Sciatic nerve (tissue), 2 donors: ENCODE measurements at places on chromosomes 16 and 17. TPM values are rescaled to one million over a fixed set of nuclear protein-coding genes. Genes with fewer than 3 reads are reported as not detected.

DNA sequence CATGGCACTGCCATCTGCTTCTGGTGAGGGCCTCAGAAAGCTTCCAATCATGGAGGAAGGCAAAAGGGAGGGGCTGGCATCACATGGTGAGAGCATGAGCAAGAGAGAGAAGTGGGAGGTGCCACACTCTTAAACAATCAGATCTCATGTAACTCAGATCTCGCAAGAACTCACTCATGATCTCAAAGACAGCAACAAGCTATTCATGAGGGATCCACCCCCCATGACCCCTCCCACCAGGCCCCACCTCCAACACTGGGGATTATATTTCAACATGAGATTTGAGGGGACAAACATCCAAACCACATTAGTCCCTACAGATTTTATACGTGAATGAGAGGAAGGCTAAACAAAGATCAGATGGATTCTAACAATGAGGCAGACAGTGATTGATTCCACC, 8.9 kb upstream of the TMEM132E start:
- no peak for DNase-seq

DNA sequence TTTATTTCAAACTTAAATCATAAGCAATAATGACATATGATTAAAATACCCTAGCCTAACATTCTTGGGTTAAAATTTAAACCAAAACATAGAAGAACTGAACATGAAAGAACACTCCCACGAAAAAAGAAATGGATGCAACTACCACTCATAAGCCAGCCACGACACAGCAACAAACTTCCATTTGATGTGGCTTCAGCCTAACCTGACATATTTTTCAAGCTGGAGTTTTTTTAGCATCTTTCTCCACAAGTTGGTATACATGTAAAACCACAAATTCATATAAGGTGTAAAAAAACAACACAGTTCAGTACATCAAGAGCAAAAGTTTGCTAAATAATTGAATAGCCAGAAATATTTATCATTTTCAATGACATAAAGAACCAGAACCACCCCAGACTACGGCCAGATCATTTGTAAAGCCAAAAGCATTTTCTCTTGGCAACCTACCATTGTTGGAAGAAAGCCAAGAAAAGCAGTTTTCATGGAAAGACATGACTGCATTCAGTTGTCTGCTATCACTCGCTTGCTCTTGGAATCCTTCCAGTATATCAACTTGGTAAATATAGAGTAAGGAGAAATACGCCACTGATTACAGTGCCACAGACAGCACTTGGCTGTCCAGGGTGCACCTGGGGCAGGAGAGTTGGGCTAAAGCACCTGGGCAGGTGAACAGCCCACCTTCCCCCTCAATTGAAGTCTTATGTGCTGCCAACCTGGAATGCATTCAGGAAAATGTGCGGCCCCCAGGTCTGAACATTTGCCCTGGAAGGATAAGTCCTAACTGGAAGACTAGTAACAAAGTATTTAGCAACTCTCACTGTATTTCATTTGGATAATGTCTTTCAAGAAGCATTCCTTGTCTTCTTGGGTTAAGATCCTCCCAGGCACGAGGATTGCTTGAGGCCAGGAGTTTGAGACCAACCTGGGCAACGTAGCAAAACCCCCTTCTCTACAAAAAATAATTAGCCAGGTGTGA, 60.5 kb downstream of the CREBBP start:
- DNase-seq = no peak

HYDIN gene
- total RNA-seq = 3.4 TPM

DNA sequence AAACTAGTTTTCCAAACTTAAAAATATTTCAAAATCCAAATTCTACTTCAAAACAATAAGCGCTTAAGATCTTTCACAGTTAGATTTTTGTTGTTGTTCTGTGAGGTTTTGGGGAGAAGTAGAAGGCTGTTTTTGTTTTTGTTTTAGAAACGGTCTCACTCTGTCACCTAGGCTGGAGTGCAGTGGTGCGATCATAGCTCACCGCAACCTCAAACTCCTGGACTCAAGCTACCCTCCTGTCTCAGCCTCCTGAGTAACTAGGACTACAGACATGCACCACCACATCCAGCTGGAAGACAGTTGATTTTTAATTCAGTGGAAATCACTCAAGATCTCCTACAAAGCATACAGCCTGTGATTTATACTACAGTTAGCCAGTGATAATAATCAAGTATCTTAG, 2.7 kb downstream of the SHCBP1 start:
- DNase-seq = no peak

DNA sequence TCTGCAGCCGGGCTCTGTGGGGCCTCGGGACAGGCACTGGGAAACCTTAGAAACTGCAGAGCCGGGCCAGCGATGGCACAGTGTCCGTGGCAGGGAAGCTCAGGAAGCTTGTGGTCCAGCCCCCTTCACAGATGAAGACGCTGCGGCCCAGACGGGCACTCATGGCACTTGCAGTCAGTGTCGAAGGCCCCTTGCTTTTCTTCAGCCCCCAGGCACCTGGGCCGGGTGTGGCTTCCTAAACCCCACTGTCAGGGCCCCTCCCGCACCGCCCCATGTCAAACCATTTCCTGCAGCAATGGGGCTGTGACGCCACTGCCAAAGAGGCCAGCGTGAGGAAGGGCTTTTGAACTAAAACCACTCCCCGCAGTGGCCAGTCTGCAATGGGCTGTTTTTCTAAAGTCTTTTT, 164.0 kb downstream of the LAT start:
- no peak for DNase-seq

DNA sequence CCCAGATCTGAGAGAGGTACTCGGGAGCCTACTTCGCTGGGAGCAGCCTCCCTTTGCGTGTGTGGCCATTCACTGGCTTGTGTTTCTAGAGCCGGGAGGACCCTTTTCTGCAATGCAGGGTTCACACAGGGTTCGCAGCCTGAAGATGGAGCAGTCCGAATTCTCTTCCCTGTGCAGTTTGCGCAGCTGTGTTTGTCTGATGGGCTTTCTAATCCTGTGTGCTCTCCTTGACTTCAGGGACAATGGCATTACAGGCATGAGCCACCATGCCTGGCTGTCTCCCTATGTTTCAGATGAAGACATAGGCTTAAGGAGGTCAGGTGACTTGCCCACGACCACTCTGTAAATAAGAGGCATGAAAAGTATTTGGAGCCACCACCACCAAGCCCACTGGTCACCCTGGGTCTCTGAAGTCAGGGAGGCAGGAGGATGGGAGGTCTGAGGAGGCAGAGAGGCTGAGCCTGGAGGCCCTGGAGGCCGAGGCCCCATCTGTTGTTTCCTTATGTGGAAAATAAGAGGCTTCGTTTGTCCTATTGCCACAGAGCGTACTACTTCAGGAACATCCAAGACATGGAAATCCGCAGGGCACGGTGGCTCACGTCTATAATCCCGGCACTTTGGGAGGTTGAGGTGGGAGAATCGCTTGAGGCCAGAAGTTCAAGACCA, 5.0 kb upstream of the STH start:
- DNase-seq = no peak

DNA sequence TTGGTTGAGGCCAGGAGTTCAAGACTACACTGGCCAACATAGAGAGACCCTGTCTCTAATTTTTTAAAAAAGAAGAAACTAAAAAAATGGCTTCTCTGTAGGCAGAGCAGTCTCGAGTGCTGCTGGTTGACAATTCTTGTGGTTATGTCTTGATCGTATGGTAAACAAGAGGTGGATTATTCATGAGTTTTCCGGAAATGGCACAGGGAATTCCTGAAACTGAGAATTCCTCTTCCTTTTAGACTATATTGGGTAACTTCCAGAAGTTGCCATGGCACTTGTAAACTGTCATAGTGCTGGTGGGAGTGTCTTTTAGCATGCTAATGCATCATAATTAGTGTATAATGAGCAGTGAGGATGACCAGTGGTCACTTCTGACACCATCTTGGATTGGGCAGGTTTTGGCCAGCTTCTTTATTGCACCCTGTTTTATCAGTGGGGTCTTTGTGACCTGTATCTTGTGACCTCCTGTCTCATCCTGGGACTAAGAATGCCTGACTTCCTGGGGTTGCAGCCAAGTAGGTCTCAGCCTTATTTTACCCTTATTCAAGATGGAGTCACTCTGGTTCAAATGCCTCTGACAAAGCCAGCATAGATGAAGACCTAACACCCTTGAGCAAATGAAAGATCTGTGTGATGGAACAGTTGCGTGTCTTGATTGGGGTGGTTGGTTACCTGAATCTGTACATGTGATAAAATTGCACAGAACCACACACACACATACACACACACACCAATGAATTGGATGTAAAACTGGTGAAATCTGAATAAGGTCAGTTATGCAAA, 30.2 kb downstream of the BMERB1 start:
- no peak for DNase-seq

KRTAP4-3 gene
- not detected for total RNA-seq

SPATA22 gene
- total RNA-seq = 0.67 TPM

DNA sequence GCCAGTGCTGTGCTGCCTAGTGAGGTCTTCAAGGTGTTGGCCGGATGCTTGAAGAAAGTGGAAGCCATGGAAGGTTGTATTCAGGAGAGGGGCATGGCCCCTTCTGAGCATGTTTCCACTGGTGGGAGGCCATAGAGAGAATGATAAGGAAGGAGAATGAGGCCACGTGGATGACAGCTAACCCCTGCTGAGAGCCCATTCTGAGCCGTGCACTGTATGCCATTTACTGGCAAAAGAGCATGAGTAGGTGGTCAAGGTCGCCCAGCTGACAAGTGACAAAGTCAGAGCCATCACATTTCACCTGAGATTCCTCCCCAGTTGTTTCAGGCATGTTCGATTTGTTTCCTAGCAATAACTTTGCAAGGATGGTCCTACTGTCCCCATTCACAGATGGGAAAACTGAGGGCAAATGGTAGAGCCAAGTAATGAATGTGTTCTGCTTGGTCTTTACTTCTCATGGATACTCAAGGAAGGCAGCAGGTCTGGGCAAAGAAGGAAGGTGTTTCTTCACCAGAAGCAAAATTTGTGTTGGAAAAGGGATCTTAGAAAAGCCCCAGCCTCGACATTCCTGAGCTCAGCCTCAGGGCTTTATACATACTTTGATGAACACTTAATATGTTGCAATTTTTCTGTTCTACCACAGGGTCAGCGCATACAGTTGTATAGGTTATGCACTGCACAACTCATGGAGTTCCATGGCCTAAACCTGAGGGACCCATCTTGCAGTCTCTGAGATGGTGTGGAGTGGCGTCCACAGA, 10.5 kb upstream of the NKD1 start:
- peak; percentile 6 for DNase-seq

SLC26A11 gene
- total RNA-seq = 35.9 TPM

DNA sequence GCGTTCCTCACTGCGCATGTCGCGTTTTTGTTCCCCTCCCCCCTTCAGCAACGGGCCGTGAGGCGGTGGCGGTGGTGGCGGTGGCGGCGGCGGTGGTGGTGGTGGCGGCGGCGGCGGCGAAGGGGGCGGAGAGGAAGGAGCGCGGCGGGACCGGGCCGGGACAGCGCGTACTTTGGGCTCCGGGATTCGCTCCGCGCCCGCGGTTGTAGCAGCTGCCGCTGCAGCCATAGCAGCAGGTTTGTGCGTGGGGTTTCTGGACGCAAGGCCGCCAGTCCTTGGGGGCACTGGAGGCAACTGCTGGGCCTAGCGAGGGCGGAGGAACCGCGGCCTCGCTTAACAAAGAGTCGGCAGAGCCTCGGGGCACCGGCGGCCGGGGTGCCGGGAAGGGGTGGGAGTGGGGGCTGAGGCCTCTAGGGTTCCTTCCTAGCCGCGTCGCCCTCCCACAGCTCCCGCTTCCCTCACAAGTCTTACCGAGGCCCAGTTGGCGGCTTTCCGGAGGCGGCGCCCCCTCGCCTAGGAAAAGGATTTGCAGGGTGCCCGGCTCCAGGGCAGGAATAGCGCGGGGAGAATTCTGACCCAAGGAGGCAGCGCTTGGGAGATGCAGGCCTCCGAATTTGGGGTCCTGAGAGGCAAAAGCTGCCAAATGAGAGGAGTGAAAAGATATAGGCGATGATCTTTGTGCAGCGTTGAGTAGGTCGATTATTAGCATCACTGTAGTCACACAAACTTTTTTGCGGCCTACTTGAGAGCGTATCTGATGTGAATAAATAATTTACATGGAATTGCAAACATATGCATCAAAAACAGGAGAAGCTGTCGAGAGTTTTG, at the start of gene DDX42:
DDX42 (plus strand) TSS at position 30 of the 828 bp plus-strand sequence. CDS start 12,880 bp downstream, outside the sequence.
- DNase-seq = peak; percentile 94

DNA sequence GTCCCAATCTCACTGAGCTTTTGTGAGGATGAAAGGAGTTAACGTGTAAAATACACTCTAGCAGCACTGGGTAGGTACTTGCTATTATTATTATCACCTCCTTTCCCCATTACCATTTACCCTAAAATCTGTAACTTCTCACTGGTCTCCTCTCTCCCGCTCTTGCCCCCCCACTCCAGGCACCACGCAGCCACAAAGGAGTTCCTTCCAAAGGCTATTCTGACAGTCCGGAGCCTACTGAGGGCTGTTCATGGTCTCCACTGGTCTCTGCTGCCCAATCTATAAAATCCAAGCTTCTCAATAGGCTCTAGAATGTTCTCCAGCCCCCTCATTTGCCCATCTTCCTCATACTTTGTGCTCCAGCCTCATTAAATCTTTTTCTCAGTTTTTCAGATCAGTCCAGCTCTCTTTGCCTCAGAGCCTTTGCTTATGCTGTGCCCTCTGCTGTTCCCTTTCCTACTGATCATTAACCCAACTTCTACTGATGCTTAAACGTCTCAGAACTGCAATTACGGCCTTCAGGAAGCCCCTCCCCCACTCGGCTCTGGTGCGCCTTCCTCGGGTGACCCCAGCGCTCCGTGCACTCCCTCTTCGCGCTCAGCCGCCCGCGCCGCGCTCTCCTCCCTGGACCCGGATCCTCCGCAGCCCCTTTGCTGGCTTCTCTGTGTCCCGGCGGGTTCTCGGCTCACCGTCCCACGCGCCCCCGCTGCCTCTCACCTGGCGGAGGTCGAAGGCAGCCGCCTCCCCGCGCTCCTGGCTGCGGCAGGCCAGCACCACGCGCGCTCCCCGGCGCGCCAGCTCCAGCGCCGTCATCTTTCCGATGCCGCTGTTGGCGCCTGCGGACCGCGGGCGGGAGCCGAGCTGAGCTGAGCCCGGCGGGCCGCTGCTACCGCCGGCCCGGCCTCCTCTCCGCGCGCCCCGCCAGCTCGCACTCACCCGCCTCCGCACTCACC, 737 bp downstream of the DHRS13 start:
- peak; percentile 64 for DNase-seq

SLFN5 gene
- 47.7 TPM for total RNA-seq

DNA sequence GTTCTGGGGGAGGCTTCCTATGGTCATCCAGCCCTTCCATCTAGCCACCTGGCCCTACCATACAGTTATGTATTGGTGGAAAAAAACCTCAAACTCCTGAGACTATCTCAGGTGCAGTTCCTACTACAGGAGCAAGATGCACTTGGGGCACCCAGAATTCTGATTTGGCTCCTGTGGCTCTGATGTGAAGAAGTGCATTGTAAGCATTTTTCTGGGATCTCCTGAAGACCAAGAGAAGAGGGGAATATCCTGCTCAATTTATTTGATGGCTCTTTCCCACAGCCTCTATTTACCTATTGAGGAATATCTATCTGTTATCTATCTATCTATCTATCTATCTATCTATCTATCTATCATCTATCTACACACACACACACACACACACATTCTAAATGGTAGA, 1981.5 kb downstream of the TP53TG3F start:
- no peak for DNase-seq

DNA sequence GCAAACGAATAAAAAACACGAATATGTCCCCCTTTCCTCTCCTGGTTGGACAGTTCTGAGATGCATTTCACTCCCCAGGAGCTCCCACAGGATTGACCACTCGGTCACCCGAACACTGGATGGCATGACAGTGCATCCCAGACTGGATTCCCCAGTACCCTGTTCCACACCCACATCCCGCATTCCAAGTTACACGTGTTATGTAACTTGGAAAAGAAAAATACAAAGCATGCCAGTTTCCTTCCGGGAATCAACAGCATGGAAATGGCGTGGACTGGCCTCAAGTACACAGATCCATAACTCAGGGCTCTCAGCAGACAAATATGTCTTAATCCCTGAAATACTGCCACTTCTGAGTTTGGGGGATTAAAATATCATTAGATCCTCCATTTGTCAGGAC, 12.6 kb upstream of the KLHL36 start:
- DNase-seq = no peak

SEPHS2 gene
- total RNA-seq = 25.2 TPM

PIRT gene
- total RNA-seq = not detected
